ENCODE measurements at places on chromosomes 7 and 10. TPM values are rescaled to one million over a fixed set of nuclear protein-coding genes. Genes with fewer than 3 reads are reported as not detected.

GRCh38 chr10:27285093-27285492 is 44.5 kb upstream of the ACBD5 start:
- no peaks in the 10 kb centered on the region for H3K27me3 ChIP-seq
- H3K36me3 ChIP-seq: no peaks in the 10 kb centered on the region
- no peak overlapping the region for H3K27ac ChIP-seq
- H3K4me3 ChIP-seq: no peak overlapping the region

- H3K27me3 ChIP-seq: no peaks in the 10 kb centered on the region
- H3K4me1 ChIP-seq: peaks cover 2% of the 10 kb centered on the region
- no peak overlapping the region for H3K27ac ChIP-seq
- no peaks in the 10 kb centered on the region for H3K36me3 ChIP-seq
- no peak overlapping the region for H3K4me3 ChIP-seq
- no peak for DNase-seq
Observed at GRCh38 chr7:24777806-24778205, 20.5 kb upstream of the GSDME start.

DNA sequence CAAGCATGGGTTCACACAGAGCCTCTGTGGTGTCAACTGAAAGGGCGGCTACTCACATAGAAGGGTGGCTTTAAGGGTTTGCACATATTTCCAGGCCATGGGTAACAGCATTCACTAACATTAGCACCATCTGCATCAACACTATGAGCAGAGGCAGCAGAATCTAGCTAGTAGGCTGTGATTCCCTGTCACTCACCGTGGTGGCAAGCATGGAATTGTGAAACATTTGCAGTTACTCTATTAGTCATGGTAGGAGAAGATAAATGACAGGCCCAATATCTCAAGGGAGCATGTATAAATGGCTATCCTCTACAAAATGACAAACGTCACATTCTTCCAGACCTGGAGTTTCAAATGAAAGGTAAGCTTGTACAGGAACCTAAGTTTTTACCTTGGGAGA is 32.2 kb upstream of the CUBN start:
- H3K4me1 ChIP-seq: no peaks in the 10 kb centered on the region
- DNase-seq: no peak
- H3K27me3 ChIP-seq: no peaks in the 10 kb centered on the region

DNA sequence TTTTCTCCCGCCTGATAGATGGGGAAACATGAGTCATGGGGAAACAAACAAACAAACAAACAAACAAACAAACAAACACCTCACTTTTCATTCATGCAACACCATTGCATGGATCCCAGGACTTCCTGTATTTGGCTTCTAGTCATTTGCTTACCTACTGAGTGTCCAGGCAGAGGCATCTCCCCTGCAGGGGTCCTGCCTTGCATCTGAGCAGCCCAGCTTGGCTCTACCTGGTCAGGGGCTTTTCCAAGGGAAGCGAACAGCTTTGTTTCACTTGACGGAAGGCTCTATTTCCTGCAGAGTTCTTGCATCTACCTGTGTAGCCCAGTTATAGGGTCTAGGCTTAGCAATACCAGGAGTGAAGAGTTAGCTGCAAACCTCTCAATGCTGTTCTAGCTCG is 374.2 kb downstream of the GATA3 start:
- no peak overlapping the region for H3K4me3 ChIP-seq
- no peaks in the 10 kb centered on the region for H3K36me3 ChIP-seq
- H3K4me1 ChIP-seq: peaks cover 6% of the 10 kb centered on the region

- no peak for DNase-seq
- H3K36me3 ChIP-seq: no peaks in the 10 kb centered on the region
- peaks cover 14% of the 10 kb centered on the region for H3K4me1 ChIP-seq
- H3K27ac ChIP-seq: peak overlapping the region; percentile 29
- H3K4me3 ChIP-seq: no peak overlapping the region
- no peaks in the 10 kb centered on the region for H3K27me3 ChIP-seq
Observed at GRCh38 chr7:30347226-30348082, 63.1 kb downstream of the ZNRF2 start.

GRCh38 chr10:61990761-61991135 is 89.2 kb downstream of the ARID5B start:
- peaks cover 27% of the 10 kb centered on the region for H3K4me1 ChIP-seq
- no peaks in the 10 kb centered on the region for H3K27me3 ChIP-seq
- H3K4me3 ChIP-seq: no peak overlapping the region
- no peak overlapping the region for H3K27ac ChIP-seq

- no peak for DNase-seq
- no peaks in the 10 kb centered on the region for H3K4me1 ChIP-seq
- H3K27ac ChIP-seq: no peak overlapping the region
- H3K27me3 ChIP-seq: no peaks in the 10 kb centered on the region
- no peaks in the 10 kb centered on the region for H3K36me3 ChIP-seq
Observed at GRCh38 chr10:116099023-116099420, 174.0 kb downstream of the GFRA1 start.

DNA sequence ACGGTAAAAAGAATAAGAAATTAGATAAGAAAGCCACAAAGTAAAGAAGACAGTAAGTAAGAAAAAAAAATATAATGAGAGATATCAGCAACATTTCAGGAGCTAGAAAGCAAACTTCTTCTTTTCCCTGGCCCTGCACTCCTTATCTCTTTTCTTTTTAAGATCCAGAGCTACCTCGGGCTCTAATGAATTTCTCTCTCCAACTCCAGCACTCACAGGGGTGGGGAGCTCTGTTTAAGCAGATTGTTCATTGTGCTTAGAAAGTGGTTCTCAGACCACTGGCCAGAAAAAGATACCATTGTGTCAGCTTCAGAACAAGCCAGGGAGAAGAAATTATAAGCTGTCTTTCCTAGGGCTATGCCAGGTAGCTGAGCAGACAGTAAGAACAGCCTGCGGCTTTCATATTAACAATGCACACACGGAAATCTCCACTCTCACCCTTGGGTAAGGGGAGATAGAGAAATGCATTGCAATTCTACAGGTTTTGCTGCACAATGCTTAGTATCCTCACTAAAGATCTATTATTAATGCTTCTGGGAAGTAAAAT is 19.3 kb downstream of the OR2F1 start:
- no peak for DNase-seq
- no peaks in the 10 kb centered on the region for H3K4me1 ChIP-seq

FGF8 gene
- total RNA-seq: not detected

GAD2 gene
- not detected for total RNA-seq

NAT16 gene
- not detected for total RNA-seq

KAZALD1 gene
- not detected for total RNA-seq

CHAT gene
- total RNA-seq: not detected

All from CD4-positive, alpha-beta T cell (primary cell).